ENCODE measurements at places on chromosomes 2 and 18.
A peak's percentile ranks its signal among the peaks of the same experiment; 100 is the strongest.

GRCh38 chr18:62249478-62250097 is 62.5 kb downstream of the RELCH start:
- no peaks in the 10 kb centered on the region for H3K27me3 ChIP-seq
- H3K36me3 ChIP-seq: no peaks in the 10 kb centered on the region
- no peak overlapping the region for H3K27ac ChIP-seq

GRCh38 chr2:98759827-98760625 is 29.1 kb upstream of the MGAT4A start:
- no peak overlapping the region for H3K4me3 ChIP-seq
- H3K27ac ChIP-seq: peak overlapping the region; percentile 69
- H3K27me3 ChIP-seq: no peaks in the 10 kb centered on the region
- peaks cover 66% of the 10 kb centered on the region for H3K4me1 ChIP-seq

DNA sequence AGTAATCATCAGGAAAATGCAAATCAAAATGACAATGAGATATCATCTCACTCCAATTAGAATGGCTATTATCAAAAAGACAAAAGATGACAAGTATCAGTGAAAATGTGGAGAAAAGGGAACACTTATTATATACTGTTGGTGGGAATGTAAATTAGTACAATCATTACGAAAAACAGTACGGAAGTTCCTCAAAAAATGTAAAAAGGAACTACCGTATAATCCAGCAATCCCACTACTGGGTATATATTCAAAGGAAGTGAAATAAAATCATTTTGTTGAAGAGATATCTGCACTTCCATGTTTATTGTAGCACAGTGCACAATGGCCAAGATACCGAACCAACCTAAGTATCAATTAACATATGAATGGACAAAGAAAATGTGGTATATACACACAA is 52.4 kb upstream of the TEX51 start:
- no peaks in the 10 kb centered on the region for H3K36me3 ChIP-seq
- DNase-seq: no peak
- no peaks in the 10 kb centered on the region for H3K4me1 ChIP-seq
- H3K4me3 ChIP-seq: no peak overlapping the region

GRCh38 chr2:43083710-43084698 is 142.4 kb downstream of the ZFP36L2 start:
- no peak overlapping the region for H3K27ac ChIP-seq
- H3K27me3 ChIP-seq: peaks cover 4% of the 10 kb centered on the region
- H3K36me3 ChIP-seq: no peaks in the 10 kb centered on the region
- H3K4me1 ChIP-seq: no peaks in the 10 kb centered on the region
- no peak overlapping the region for H3K4me3 ChIP-seq

- no peaks in the 10 kb centered on the region for H3K27me3 ChIP-seq
- H3K36me3 ChIP-seq: peaks cover 2% of the 10 kb centered on the region
- no peak overlapping the region for H3K27ac ChIP-seq
- H3K4me3 ChIP-seq: no peak overlapping the region
Measured at GRCh38 chr2:206095536-206096332, 9.8 kb upstream of the INO80D start.

DNA sequence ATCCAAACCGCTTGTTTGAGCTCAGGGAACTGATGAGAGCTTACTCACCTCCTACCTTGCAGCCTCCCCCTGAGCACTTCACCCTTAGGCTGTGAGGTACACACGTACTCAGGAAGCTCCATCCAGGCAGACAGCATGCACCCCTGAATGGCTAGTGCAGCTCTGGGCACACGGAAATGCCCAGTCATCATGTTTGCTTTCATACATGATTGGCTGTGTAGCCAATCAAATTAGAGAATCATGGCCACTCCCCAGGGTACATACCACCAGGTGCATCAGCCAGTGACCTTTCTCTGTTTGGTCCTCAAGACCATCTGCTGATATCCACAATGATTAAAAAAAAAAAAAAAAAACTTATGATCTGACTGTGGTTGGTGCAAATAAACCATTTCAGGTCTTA is 42.1 kb downstream of the RNF152 start:
- DNase-seq: no peak
- H3K27me3 ChIP-seq: peaks cover 36% of the 10 kb centered on the region
- peaks cover 2% of the 10 kb centered on the region for H3K4me1 ChIP-seq
- no peak overlapping the region for H3K4me3 ChIP-seq
- H3K36me3 ChIP-seq: no peaks in the 10 kb centered on the region

- H3K27me3 ChIP-seq: no peaks in the 10 kb centered on the region
- H3K4me3 ChIP-seq: no peak overlapping the region
- no peaks in the 10 kb centered on the region for H3K36me3 ChIP-seq
- no peak overlapping the region for H3K27ac ChIP-seq
Measured at GRCh38 chr18:24811950-24812681, 351.7 kb downstream of the HRH4 start.

DNA sequence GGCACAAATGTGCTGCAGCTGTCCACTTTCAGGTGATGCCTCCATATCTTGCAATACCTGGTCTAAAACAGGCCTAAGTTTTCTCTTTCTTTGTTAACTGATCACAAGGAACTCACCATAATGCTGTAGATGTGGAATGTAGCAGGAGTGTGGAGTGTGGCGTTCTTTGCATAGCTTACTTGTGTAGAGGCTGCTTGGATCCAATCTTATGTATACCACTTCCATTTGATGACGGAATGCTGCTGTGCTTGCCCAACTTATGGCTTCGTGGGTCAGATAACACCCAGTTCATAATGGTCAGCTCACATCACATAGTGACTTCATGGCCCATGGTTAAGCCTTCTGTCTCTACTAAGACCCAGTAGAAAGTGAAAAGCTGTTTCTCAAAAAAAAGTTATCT is 114.5 kb downstream of the LAMA3 start:
- no peak for DNase-seq
- H3K27ac ChIP-seq: no peak overlapping the region
- no peak overlapping the region for H3K4me3 ChIP-seq
- peaks cover 2% of the 10 kb centered on the region for H3K36me3 ChIP-seq

Measured in activated CD8-positive, alpha-beta memory T cell treated with anti-CD3 and anti-CD28 coated beads, Interleukin-2, amount 10 ng/mL, durations not matched to agents 7 days and 5 days (primary cell).